CD4-positive, alpha-beta T cell (primary cell): ENCODE measurements at places on chromosomes 3 and 15.

DNA sequence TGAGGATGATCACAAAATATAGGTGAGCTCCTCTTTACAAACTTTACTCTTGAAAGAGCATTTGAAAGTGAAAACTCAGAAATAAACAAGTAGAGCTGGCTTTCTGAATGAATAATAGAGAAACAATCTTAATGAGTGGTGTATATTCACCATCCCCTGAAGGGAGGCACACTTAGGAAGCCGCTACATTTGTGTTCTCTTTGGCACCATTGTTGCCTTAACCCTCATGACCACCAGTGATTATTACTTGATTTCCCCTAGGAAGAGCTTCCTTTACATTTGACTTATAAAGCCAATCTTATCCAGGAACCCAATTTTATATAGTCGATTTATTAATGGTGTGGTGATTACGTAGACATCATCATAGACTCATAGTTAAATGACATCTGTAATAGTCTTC is 883.9 kb downstream of the TBL1XR1 start:
- DNase-seq: no peak

GRCh38 chr15:75210811-75211230 is 9.1 kb downstream of the C15orf39 start:
- DNase-seq: no peak

DNA sequence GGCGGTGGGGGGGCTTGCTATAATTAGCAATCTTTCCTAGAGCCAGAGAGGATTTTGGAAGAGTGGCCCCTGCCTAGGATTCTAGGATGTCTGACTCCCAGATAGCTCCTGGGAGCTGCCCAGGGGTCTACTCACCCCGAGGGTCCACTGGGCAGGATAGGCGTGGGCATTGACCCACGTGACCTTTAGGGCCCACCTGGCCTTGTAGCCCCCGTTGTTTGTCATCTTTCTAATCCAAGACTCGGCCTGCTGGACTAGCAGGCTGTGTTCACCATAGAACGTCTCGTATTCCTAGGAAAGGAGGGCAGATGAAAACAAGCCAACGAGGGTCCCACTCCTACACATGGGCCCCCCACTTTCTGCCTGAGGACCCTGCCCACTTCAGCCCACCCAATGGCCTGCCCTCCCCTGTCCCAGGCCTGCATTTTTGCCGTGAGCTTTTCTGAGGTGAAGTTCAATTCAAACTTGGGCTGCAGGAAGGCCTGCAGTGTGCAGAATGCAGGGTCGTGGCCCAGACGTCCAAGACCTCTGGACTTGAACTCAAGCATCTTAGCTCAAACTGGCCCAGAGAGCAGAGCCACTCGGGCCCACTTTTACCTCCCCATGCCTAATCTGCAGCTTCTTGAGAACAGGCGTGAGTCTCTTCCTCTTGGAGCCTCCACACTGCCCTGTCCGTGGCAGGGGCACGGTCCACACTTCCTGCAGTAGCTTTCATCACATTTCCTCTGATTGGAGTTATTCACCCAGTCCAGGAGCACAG is 41.5 kb downstream of the MUC4 start:
- no peak for DNase-seq

DNA sequence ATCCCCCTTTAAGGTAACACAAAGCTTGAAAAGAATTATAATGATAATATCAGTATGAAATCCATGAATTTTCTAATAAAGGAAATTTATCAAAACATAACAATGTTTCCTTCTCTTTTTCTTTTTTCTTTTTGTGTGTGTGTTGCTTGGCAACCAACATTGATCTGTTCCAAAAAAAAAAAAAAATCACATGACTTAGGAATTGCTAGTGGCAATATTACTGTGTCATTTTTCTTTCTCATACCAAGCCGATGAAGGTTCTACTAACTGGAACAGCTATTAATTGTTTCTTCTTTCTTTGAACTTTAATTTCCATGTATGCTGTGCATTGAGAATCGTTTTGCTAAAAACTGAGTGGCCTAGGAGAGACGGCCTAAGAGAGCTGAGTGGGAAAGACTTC is 317.7 kb upstream of the ONECUT1 start:
- DNase-seq: no peak

GRCh38 chr3:78858910-78859309 is 908.9 kb downstream of the ROBO1 start:
- DNase-seq: no peak

DNA sequence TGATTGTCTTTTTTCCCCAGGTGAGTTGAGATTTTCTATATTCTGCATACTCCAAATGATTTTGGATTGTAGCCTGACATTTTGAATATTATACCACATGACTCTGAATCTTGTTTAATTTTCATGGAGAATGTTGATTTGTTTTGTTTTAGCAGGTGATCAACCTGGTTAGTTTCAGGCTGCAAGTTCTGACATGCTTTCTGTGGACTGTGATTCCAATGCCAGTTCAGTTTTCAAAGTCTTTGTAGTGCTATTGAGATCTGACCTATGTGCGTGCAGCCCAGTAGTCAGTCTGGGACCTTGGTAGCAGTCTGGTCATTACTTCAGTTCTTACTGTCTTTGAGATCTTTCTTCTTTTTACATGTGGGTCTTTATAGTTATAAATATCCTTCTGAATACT is 18.6 kb upstream of the MTMR10 start:
- no peak for DNase-seq

GRCh38 chr15:78322243-78322642 is 17.9 kb upstream of the CRABP1 start:
- no peak for DNase-seq

DNA sequence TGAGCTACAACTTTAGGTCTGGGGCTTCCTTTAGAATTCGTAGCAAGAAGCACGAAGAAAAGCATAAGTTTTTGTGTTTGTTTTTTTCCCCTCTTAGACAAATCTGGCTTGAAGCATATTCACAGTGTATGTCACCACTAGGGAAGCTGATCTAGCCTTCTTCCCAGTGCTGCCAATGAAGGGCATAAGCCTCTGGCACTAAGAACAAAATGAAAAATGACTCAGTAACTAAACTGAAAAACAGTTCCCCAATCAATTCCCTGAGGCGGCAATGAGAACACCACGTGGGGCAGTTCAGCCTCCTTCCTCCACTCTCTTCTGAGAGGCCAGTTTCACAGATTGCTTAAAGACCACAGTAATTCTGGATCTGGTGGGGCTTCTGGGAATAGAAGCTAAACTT is 338.1 kb downstream of the GAP43 start:
- no peak for DNase-seq
